GM03348 (cell line): ENCODE measurements at places on chromosomes 4 and X.

DNA sequence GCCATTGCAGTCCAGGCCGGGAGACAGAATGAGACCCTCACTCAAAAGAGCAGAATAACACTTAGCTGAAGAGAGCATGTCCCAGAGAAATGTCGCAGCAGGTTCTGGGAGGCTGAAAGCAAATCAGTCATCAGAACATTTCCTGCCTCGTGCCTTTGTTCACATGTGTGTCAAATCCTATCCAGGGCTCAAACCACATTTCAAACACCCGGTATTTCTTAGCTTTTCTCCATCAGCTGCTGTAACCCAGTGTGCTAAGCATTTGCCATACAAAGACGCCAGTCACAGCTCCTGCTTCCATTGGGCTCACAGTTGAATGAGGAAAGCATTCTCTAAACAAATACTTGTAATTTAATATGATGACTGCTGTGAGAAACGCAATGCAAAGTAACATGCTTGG, 6.0 kb downstream of the PALLD start:
- no peak for DNase-seq

GRCh38 chrX:153638041-153638371, 9.0 kb upstream of the DUSP9 start:
- DNase-seq: no peak

DNA sequence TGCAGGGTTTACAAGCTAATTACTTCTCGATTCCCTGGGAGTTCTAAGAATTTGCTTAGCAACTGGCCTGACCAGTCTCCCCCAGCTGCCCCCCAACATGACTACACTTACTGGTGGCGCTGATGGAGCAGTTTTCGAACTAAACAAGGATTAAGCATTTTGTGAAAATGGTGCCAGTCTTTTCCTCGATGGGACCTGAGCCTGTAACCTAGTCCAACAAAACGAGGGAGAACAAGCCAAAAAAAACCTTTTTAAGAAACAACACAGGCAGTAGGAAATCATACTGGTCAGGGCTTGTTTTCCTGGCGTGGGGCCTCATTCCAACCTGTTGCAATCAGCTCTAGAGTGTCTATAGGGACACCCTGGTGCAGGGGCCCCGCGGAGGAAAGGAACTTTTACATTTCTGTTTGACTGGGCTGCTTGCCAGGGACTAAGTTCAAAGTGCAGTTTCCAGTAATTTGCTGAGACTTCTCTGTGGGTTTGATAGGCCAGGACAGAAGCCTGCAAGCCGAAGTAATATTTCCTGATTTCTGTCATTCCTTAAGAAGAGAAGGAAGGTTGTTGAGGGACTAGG, 158.7 kb downstream of the SPRY1 start:
- peak; percentile 49 for DNase-seq

- no peak for DNase-seq
These were observed 97.1 kb downstream of the AFF1 start for GRCh38 chr4:87031920-87032319.

GRCh38 chr4:56261027-56261426, 126.3 kb downstream of the AASDH start:
- no peak for DNase-seq

DNA sequence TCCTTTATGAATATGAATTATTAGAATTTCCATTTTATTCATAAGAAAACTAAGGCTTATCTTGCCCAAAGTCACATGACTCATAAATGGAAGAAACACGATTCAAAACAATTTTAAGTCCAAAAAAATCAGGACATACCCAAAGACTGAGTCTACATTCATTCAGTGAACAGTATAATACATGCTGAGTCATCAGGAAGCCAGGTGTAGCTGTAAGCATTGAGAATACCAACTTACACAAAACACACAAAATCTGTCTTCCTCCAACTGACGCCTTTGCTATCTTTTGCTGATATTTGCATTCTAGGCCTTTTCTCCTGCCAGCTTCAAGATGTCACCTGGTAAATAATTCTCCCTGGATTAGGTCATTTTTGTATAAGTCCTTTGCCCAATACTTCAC, 520.1 kb upstream of the GALNT7 start:
- no peak for DNase-seq

- DNase-seq: no peak
These were observed 12.7 kb downstream of the G3BP2 start for GRCh38 chr4:75660491-75660890.

DNA sequence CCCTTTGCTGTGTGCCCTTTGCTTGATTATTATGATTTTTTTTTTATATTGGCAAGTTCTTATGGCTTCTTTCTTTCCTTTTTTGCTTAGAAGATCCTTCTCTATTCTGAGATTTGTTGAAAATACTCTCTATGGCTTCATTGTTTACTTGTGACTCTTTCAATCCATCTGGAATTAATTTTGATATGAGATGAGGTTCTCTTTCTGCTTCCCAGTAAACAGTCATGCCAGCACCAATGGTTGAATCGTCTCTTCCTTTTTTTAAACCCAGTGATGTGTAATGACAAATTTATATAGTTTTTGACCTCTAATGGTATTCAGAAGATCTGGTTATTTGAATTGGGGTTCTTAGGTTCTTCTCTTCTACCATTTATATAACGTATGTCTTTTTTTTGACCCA, 121.8 kb downstream of the ARHGAP10 start:
- peak; percentile 80 for DNase-seq

DNA sequence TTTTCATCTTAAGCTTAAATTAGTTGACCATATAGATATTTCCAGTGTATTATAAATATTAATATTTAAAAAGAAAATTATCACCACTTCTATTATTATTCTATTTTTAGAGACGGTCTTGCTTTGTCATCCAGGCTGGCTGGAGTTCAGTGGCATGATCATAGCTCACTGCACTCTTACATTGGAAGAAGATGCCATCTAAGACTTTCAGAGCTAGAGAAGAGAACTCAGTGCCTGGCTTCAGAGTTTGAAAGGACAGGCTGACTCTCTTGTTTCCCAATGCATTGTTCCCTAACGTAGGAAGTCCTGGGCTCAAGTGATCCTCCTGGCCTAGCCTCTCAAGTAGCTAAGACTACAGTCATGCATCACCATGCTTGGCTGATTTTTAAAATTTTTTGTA, 75.9 kb downstream of the FIP1L1 start:
- DNase-seq: no peak

DNA sequence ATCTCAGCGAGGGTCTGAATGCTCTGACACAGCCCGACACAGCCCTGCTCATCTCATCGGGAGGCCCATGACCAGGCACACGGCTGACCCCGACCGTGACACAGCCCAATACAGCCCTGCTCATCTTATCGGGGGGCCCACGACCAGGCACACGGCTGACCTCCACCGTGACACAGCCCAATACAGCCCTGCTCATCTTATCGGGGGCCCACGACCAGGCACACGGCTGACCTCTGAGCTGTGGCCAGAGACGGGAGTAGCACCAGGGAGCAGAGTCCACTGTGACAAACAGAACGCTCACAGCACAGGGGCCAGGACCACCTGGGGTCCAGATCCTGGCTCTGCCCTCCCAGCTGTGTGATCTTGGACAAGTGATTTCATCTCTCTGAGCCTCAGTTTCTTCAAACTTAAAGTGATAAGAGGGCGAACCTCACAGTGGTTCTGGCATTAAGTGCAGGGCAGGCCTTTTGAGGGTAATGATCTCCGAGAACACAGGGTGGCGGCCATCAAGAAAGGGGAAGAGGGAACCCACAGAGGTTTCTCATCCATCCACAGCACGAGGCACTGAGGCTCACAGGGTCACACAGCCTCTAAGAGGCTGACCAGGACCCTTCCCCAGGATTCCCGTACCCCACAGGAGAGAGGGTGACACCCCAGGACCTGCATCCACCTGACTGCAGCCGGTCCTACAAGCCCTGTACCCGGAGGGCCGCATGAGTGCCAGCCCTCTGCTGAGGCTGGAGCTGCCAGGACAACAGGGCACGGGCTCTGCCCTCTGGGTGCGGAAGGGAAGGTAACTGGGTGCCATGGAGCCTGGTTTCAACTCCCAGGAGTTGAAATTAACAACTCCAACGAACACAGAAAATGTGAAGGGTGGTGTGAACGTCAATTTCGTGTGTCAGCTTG, 60.1 kb downstream of the WFS1 start:
- no peak for DNase-seq

- no peak for DNase-seq
These were observed 173.7 kb downstream of the CENPC start for GRCh38 chr4:67371615-67372014.

GRCh38 chrX:133907606-133908005, 77.8 kb downstream of the GPC3 start:
- DNase-seq: no peak

DNA sequence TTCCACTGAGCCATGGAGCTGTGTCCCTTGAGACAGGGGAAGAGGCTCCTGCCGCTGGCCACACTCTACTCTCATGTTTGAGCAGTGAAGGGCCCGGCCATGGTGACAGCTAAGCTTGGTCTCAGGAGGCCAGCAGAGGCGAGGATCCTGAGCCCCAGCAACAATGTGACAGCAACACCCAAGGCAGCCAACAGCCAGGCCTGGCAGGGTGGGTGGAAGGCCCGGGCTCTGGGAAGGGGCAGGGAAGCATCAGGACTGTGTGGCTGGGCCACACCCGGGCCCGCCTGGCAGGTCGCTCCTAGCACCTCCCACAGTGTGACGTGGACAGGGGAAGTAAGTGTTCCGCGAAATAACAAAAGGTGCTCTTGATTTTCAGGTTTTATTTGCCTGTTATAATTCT, 24.8 kb downstream of the L1CAM start:
- DNase-seq: no peak

DNA sequence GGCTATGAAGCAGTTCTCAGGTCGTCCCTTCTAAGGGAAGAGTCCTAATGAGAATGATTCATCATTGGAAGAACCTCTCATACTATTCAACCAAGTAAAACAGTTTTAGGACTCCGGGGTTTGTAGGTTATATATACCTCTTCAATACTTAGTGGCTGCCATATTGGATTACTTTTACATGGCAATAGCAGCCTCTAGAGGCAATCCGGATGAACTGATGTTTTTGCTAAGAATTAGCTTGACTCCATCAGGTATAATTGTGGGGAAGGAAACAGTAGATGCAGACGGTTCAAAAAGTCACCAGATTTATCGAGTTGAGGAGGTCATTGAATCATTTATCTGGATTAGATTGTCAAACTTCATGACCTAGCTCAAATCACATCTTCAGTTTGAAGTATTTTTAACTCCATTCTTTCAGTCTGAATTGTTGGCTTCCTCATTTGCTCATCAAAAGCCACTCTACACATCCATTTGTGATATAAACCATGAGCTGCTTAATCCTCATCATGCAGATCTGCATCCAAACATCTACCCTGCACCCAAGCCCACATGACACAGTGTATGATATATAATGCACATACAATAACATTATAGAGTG, 28.4 kb downstream of the GUCY1B1 start:
- peak; percentile 67 for DNase-seq

DNA sequence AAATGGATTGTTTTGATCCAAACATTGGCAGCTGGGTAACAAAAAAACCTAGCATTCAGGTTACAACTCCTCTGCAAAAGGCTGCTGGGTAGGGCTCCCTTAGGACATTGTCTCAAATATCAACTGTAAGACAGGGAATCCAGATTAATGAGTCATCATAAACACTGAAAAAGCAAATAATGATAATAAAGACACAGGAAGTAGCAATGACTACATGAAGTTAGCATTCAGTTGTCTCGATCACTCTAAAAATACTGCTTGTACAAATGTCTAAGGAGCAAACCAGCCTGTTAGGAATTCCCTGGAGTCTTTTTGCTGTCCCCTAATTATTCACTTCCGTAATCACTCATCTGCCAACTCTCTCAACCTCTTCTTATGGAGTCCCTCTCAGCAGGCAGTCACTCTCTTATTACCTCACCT, 259.2 kb downstream of the GPC3 start:
- DNase-seq: peak; percentile 43

DNA sequence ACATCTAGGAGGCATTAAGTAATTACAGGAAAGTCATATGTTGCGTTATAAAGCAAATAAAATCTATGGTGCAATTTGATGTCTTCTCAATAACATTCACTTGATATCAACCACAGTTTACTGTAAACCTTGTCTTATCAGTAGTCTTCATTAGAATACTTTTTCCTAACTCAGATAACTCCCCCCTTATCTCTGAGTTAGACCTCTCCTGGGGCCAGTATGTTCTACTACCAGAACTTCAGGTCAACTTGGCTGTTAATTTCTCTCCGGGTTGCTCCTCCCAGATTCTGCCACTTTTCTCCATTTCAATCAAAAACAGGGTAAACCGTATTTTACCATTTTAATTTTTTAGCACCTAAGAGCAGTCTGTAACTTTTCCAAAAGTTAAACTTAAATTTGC, 50.0 kb downstream of the KDR start:
- DNase-seq: no peak

DNA sequence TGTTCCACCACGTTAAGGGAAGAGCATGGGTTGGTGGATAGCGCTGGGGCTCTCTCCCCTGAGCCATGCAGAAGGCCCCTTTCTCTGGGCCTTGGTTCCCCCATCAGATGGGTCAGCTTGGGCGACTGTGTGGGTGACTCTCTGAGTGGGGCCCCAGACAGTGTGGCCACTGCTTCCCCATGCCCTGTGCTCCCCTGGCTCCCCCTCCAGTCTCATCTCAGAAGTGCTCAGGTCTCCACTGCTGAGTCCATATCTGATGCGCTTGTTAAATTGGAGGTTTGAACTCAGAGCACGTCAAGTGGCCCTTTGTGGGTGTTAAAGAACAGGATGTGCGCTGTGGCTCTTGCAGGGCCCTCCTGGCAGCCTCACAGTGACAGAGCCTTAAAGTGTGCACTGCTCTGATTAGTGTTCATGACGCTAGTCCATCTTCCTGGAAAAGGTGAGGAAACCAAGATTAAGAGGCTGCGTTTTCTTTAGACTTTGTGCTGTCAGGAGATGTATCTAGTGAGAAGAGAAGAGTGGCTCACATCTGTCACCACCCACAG, 59.8 kb downstream of the NELFA start:
- DNase-seq: no peak

DNA sequence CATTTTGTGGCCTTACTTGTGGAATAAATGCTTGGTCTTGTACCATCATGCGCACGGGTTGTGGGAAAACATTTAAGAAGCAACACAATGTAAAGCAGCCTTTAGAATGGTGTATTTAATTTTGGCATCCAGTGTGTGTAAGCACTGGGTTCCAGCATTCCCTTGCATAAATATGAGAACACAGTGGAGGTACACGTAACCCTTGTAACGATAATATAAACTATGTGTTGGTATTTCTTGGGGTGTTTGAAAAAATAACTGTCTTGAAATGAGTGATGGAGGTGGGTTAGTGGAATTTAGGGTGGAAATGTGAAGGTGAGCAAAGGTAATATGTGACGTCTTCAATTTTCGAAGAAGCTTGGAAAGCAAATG, 2.1 kb downstream of the DCUN1D4 start:
- no peak for DNase-seq

DNA sequence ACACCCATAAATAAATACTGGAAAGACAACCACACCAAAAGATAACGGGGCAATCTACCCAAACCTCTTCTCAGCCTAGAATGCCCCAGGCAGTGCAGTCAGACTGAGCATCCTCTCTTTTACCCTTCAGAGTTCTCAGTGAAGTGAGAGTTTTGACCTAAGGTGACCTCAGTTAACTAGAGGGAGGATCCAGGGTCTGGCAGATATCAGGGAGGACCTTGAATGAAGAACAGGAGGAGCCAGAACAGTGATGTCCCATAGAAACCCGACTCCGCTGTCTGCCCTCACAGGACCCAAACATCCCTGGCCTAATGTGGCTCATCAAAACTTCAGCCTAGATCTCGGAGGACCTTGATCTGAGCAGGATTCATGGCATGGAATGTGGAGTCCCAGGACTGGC, at the start of gene MAGEB3:
TSS of gene MAGEB3 (plus strand) at position 263 of the 400 bp plus-strand sequence. CDS start 5,268 bp downstream, outside the sequence.
- DNase-seq: no peak

- no peak for DNase-seq
These were observed 323.6 kb downstream of the NR3C2 start for GRCh38 chr4:148118633-148119032.
